ENCODE measurements at places on chromosomes 13 and 19. TPM values are rescaled to one million over a fixed set of nuclear protein-coding genes. Genes with fewer than 3 reads are reported as not detected.
A peak's percentile ranks its signal among the peaks of the same experiment; 100 is the strongest.

Gene CASP14
- total RNA-seq, result not detected

Gene KXD1
- total RNA-seq, result 97.9 TPM

Gene ZNF575
- total RNA-seq, result 5.3 TPM

Gene CYP2S1
- not detected for total RNA-seq

Gene ZNF98
- total RNA-seq, result not detected

Gene KCTD12
- 14.0 TPM for total RNA-seq

Gene FDX2
- total RNA-seq, result 11.9 TPM

Gene KCTD4
- total RNA-seq, result not detected

Gene KLK4
- total RNA-seq, result not detected

Gene GFY
- total RNA-seq, result not detected

Gene KIR3DL1
- 0.21 TPM for total RNA-seq

Gene ZNF433
- total RNA-seq, result 3.5 TPM

Gene ZNF331
- 52.4 TPM for total RNA-seq

Gene DCT
- 1.1 TPM for total RNA-seq

- no peak for DNase-seq
Observed at GRCh38 chr13:72677431-72677830, 50.0 kb downstream of the MZT1 start.

DNA sequence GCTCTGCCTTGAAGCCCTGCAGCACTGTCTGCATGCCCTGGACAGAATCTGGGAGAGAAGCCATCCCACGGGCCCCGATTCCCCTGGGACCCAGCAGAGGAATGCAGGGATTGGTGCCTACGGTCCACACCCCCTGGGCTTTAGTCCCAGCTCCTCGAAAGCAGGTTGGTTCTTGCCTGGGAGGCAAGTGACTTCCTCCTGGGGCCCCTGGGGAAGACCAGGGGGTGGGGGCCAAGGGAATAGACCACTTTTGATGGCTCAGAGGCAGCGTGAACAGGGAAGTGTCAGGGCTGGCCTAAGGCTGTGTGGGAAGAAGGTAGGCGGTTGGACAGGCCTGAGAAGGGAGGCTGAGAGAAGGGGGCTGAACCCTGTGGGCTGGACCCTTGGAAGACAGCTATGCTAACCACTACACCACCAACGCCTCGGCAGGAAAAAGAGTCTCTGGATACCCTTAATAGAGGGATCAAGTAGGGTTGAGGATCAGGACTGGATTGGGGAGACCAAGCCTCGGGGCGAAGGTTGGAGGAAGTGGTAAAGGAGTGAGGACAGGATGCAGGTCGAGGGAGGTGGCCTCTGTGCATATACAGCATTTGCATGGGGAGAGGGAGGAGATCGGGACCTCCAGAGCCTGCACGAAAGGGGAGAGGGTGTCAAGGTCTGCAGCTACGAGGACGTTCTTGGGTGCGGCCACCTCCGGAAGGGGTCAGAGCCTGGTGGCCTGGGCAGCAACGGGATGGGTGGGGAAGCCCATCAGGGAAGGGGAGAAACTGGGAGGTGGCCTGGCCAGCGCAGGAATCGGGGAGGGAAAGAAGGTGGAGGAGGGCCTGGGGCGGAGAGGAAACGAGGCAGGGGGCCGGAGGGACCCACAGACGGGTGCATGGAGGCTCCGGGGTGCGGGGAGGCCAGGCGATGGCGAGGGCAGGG, 709 bp downstream of the DPP9 start:
- DNase-seq, result no peak

GRCh38 chr13:97911311-97912138, 42.0 kb upstream of the IPO5 start:
- no peak for DNase-seq

DNA sequence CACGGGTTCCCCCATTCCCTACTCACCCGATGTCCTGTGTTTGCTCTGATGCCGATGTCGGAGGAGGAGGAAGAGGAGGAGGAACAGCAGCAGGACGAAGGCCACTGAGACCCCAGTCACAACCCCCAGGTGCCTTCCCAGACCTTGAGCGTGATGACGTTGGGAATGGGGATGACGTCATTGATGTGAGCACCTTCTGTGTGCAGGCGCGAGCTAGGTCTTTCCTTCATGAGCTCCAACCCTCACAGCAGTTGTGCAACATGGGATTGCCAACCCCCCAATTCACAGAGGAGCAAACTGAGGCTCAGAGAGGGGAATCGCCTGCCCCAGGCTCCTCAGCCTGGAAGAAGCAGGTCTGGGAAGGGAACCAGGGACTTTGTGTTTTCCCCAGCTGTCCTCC, 4.2 kb downstream of the LILRB5 start:
- no peak for DNase-seq

DNA sequence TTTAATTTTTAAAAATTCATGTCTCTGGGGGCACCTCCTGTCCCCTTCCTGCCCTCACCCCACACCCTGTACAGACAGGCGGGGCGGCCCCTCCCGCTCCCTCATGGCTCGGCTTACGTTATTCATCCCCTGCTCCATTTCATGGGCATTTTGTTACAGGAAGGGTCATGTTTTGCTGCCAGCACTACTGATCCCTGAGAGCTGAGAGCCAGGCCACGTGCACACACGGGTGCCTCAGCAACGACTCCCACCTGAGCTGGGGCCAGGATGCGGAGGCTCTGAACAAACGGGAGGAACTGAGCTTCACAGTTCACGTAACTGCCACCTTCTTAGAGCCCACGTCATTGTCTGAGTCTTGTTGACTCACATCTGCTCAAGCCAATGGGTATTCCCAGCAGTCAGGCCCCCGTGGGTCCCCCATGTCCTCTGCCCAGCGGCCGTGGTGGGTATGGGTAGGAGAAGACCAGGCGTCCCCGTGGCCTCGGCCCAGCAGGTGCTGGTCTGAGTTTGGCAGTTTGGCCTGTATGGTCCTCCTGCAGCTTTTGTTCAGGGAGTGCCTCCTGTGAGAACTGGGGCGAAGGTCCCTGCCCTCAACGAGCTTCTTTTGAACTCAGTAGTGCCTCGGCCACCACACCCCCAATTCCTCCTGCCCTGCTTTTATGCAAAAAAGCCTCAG, 16.4 kb upstream of the TMEM255B start:
- DNase-seq, result no peak

DNA sequence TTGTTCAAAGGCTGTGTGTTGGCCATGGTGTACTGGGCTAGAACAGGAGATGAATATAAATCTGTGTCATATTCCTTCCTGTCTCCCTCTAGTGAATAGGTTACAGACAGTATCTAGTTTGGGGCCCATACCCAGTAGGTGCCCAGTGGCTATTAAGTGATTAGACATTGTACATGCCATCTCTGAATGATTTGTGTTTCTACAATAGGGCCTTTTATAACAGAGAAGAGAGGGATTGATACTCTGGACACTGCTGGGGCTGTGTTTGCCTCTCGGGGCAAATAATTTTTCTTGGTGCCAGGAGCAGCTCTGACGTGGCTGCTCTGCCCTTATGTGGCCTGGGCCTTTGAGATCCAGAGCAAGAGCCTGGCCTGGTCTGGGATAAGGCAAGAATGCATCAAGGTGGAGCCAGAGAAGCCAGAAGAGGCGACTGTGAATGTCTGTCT, 403.1 kb downstream of the SPRY2 start:
- no peak for DNase-seq

DNA sequence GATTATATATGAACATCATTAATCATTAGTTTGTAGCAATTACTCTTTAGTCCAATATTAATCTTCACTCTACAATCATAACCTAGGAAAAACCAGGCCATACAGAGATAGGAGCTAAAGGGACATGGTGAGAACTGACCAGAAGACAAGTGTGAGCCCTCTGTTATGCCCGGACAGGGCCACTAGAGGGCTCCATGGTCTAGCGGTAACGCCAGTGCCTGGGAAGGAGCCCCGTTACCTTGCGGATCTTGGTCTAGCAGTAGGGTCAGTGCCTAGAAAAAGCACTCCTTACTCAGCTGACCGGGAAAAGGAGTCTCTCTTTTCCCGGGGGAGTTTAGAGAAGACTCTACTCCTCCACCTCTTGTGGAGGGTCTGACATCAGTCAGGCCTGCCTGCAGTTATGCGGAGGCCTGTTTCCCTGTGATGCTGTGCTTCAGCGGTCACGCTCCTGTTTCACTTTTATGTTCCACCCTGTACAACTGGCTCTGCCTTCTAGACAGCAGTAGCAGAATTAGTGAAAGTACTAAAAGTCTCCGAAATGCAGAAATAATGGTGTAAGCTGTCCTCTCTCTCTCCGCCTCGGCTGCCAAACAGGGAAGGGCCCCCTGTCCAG, 13.8 kb downstream of the OR7D4 start:
- DNase-seq, result peak; percentile 49

GRCh38 chr19:55641426-55642152, 787 bp downstream of the ZNF580 start:
- DNase-seq, result peak; percentile 28

- DNase-seq, result no peak
Observed at GRCh38 chr19:57759096-57759495, 10.4 kb upstream of the ZNF586 start.

GRCh38 chr19:2478756-2479555, 3.0 kb downstream of the GADD45B start:
- DNase-seq, result peak; percentile 83

DNA sequence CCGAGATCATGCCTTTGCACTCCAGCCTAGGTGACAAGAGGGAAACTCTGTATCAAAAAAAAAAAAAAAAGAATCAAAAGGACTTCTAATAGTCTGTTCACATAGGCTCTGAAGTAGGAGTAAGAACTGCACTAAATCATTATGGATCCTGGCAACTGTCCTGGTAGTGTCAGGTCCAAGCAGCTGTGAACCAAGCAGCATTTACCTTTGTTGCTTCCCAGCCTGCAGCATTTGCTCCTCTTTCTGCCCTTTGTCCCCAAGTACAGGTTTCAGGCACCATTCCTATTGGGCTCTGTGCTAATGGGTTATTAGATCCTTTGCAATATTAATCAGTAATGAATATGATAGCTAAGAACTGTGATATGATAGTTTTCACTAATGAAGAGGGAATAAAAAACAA, 77.4 kb upstream of the NBEA start:
- DNase-seq, result no peak

DNA sequence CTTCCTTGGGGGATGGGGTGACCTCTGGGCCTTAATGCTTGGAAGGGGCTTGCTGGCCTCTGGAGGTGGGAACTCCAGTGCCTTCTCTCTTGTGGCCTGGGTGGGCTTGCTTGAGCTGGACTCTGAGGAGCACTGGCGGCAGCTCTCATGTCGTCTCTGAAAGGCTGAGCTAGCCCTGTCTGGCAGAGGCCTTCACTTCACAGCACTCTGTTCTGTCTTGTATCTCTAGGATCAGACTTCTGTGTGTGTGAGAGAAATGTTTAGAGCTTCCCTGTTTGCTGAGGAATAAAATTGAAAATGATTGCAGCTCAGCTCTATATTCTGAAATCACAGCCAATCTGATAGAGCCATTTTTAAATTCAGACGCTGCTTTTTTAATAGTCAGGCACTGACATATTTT, 185.3 kb downstream of the KCNRG start:
- DNase-seq, result no peak

GRCh38 chr13:47216176-47216822, 319.4 kb upstream of the HTR2A start:
- DNase-seq, result no peak

DNA sequence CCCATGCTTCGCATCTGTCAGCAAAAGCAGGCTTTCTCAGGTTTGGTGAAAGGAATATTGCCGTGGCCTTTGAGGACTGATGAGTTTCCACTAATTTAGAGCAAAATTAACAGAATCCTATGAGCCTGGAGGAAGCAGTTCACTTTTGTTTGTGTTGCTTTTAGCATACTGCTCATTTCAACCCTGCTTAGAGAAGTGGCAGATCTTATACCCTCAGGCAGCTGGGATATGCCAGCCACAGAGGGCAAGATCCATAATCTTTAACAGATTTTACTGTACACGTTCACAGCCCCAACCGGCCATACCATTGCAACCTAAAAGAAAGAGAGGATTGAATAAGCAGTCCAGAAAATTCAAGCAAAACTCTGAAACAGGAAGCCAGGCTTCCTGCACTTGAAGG, 60.5 kb downstream of the COL4A2 start:
- DNase-seq, result no peak

- DNase-seq, result no peak
Observed at GRCh38 chr19:50516964-50517703, 3.4 kb upstream of the ASPDH start.

DNA sequence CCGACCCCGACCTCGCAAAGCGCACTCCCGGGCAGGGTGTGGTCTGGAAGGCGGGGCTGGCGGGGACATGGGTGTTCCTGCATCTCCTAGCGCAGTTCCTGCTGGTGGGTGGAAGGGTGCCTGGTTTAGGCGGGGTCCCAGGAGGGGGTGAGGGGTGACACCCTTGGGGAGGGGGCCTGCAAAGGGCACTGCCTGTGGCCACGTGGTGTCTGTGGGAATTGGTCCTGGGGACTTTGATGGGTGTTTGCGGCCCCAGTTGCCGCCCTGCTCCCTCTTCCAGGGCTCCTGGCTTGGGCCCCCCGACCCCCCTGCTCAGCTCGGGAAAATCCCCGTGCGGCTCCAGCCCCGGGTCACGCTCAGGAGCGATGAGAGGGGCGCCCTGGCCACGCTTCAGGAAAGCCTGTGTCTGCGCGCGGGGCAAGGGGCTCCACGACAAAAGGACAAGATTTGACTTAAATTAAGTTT, 19.1 kb downstream of the WTIP start:
- DNase-seq, result no peak

GRCh38 chr13:48192411-48192935, 40.5 kb upstream of the ITM2B start:
- DNase-seq, result no peak

DNA sequence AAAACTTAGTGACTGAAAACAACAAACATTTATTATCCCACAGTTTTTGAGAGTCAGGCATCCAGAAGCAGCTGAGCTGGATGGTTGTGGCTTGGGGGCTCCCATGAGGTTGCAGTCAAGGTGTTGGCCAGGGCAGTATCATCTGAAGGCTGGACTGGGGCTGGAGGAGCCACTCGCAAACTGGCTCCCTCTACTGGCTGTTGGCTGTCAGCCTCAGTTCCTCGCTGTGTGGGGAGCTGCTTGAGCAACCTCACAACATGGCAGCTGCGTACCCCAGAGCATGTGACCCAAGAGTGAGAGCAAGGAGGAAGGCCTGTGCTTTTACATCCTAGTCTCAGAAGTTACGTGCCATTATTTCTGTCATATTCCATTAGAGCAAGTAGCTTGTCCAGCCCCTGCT, 9.7 kb downstream of the YJU2 start:
- no peak for DNase-seq

DNA sequence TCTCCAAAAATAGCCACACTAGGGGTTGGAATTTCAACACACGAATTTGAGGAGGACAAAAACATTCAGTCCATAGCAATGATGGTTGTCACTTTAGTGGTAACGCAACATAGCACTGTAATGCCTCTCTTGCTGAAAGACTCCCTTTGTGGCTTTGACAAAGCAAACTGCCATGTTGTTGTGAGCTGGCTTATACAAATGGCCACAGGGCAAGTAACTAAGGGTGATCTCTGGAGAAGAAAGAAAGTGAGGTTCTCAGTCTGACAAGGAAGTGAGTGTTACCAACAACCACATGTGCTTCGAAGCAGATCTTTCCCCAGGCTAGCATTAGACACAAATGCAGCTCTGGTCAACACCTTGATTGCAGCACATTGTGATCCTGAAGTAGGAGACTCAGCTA, 79.1 kb upstream of the PCDH17 start:
- DNase-seq, result no peak

GRCh38 chr13:26952551-26953143, 192.1 kb upstream of the GPR12 start:
- DNase-seq, result no peak

- DNase-seq, result no peak
Observed at GRCh38 chr19:49441210-49441959, at the start of gene SLC17A7. Gene SLC17A7, minus strand, starts transcription at chr19:49441527. Its CDS starts 148 bp downstream, at chr19:49441379.
